ENCODE measurements at places on chromosomes 6 and 20.
A peak's percentile ranks its signal among the peaks of the same experiment; 100 is the strongest.

DNA sequence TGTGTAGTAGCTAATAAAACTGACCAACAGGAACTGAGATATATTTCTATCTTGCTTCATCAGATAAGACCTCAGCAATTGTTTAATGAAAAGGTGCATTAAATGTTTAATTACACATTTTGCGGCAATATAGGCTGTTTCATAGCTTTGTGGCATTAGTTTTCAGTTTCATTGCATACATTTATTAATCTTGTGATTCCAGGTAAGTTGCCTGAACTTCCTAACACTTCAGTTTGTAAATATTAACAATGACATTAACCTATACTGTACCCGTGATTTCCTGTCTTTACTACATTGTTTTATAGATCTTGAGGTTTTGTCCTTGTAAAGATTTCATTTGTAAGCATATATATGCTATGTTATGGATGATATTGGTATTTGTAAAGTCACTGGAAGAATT, 66.5 kb downstream of the PKIB start:
- no peak for DNase-seq

- DNase-seq = no peak
Measured at GRCh38 chr6:27426045-27426620, 37.6 kb downstream of the ZNF391 start.

DNA sequence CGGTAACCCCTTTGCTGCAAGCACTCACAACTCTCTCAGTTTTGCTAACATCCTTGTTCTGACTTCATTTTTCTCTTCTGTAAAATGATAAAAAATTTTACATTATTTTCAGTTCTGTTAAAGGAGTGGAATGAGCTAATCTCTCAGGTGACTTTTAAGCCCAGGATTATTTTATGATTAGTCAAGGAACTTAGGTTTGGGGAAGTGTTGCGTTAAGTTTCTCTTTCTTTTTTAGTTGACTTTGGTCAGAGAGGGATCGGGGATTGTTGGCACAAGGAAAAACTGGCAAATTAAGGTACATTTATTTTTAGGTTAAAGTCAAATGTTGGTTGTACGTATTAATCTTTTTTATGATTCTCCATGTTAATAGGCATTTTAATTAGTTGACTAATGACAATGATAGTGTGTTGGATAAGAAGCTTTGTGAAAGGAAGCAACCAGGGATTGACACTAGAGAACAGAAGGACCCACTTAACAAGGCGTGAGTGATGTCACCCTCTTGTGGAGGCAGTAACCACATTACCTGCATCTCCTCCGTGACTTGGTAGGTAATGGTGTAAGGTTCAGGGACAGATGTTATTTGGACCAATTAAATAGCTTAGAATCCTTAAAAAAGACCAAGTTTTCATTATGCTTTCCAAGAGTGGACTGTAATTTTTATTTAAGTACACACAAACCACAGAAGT, 31.6 kb downstream of the CD83 start:
- no peak for DNase-seq

DNA sequence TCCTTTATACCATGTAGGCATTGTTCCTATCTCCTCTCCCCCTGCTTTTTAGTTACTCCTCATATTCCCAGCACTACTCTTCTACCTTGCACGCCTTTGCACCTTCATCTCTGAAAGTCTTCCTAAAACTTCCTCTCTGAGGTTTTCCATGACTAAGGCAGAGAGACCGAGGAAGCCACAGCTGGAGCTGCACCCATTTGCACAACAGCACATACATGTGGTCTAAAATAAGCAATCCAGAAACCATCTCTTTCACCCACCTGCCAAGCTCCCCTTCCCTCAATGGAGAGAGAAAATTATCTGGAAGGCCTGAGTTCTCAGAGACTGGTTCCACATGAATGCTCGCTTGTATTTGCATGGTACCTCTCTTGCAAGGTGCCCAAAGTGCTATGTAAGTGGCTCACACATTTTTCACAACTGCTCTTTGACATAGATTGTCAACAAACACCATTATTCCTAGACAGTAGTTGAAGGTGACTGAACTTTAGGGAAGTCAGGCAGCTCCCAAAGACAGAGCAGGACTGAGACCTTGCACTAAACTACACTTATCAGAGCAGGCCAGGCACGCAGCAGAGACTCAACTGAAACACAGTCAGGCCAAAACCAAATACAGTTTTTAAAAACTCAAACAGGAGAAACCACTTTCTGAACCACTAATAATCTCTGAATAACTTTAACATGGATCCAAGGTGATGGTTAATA, 313.2 kb downstream of the TFAP2A start:
- DNase-seq = no peak

GRCh38 chr20:33337531-33338165, 54.6 kb downstream of the BPIFB1 start:
- DNase-seq = no peak

DNA sequence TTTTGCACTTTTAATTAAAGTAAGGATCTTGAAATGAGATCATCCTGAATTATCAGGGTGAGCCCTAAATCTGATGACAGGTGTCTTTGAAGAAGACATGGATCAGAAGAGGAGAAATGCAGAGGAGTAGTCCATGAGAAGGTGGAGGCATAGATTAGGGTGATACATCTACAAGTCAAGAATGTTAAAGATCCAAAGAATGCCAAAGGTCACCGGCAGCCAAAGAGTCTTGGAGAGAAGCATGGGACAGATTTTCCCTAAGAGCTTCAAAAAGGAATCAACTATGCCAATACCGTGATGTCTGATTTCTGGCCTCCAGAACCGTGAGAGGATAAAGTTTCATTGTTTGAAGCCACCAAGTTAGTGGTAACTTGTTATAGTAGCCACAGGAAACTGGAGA, 59.0 kb upstream of the THEMIS start:
- DNase-seq = no peak

DNA sequence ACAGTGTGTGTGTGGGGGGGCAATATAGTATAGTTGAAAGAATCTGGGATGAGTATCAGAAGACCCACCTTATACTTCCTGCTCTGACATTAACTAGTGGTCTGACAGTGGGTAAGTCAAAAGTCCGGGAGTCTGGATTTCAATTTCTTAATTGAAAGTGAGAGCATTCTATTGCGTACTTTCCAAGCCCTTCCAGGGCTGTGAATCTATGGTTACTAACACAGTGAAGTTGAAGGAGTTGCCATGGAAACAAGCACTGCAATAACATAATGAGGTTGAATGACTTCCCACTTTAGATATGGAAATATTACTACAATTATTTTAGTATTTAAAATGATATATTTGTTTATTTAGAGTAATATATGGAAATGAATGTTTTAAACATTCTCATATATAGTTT, 80.2 kb downstream of the MLIP start:
- peak; percentile 52 for DNase-seq

DNA sequence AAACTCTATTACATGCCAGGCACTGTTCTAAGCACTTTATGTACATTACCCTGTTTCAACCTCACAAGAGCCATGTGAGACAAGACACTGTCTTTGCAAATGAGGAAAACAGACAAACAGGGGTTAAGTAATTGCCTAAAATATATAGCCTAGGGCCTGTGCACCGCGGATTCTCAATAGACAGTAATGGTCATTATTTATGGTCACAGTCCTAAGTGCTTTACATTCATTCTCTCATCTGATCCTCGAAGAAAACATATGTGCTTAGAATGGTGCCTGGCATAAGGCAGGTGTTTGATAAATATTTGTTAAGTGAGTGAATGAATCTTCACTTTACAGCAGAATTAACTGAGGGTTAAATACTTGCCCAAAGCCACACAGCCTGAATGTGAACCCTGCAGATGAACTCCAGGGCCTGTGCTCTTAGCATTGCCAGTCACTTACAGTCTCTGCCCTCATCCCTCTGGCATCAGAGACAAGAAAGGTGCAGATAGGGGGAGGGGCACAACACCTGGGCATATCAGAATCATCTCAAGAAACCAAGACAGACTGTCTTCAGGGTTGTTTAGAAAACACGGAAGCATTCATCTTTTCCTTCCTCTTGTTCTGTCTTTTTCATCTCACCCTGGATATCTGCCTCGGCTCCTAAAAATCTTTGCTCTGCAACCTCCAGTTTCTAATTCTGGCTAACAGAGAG, 92.8 kb upstream of the SASH1 start:
- DNase-seq = no peak

- no peak for DNase-seq
Measured at GRCh38 chr20:38997622-38998021, 35.5 kb downstream of the DHX35 start.

DNA sequence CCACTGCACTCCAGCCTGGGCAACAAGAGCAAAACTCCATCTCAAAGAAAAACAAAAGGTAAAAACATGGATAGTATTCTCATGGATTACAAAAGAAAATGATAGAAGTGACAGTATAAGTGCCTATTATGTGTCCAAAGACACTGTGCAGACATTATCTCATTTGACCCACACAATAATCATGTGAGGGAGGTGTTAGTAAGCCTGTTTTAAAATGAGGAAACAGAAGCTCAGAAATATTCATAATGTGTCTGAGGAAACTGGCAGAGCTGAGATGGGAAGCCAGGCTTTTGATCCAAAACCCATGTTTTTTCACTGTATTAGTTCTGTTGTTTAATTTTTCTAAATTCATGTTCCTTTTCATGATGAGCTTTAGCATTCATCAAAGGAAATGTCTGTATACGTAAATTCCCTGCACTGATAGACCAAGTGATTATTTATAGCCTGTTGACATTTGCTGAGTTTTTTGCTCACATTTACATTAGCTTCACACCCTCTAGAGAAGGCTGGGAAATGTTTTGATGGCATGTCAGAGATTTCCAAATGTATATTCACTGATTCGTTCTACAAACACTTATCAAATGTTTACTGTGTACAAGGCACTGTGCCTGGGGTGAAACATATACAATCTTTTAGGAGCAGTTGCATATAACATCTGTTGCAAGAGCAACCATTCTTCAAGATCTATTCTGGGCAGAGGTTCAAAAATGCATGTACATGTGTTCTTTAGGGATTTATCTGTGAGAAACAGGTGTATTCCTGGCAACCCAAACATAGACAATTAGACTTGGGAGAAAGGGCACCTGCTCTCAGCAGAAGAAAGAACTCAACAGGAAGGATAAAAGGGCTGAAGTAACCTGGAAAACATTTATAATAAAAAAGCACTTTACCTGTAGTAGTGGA, 331.5 kb downstream of the SAMD5 start:
- no peak for DNase-seq

DNA sequence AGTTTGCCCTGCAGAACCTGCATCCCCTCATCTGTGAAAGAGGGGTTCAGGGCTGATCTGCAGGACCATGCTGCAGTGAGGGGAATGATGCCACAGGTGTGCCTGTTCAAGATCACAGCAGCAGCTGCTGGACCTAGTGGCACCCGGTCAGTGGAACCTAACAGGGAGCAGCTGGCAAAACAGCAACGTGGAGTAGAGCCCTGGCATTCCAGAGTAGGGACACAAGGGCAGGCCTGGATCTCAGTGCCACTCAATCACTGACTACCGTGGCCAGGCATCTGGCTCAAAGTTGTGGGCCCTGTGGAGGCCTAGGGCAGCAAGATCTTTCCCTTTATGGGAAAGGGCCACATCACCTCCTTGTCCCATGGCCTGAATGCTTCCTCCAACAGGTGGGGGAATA, 62.2 kb downstream of the INSM1 start:
- DNase-seq = no peak

DNA sequence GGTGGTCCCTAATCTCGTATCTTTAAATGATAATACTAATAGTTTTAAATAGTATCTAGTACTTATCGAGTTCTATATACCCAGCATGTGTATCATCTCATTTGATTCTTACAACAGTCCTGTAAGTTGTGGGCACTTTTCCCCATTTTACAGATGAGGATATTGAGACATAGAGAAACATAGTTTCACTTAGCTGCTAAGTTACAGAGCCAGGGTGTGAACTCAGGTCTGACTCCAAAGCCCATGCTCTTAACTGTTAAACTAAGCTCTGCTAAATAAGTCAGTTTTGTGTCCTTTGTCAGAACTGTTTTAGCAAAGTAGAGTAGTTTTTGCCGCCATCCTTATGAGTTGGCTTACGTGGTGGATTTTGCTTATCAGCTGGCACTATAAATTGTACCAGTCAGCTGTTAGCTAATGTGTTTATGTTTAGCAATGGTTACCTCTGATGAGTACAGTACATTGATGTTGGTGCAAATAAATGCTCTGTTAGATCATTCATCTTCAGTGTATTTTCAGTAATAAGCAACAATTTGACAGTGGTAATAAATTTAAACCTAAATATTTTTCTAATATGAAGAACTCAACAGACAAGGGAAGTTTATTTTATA, 12.1 kb downstream of the OGFRL1 start:
- no peak for DNase-seq

DNA sequence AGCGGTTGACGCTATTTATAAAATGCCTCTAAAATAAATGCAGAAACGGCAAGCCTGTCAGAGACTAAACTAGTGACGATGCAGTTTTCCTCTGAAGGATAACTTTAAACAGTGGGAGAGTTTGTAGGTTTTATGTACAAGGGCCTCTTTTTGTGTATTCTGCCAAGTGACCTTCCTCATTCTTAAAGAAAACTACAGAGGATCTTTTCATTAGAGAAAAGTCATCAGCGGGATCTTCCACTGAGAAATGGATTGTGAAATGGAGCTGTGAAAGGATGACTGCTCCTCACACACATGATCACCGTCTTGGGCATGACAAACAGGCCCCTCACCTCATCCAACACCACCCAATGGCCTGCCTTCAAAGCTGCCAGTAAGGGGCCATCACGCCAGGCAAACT, 89.0 kb upstream of the LYRM2 start:
- no peak for DNase-seq

GRCh38 chr20:36830791-36831691, 44.9 kb upstream of the TLDC2 start:
- peak; percentile 23 for DNase-seq

GRCh38 chr6:131642987-131643611, 6.0 kb downstream of the ENPP3 start:
- no peak for DNase-seq

DNA sequence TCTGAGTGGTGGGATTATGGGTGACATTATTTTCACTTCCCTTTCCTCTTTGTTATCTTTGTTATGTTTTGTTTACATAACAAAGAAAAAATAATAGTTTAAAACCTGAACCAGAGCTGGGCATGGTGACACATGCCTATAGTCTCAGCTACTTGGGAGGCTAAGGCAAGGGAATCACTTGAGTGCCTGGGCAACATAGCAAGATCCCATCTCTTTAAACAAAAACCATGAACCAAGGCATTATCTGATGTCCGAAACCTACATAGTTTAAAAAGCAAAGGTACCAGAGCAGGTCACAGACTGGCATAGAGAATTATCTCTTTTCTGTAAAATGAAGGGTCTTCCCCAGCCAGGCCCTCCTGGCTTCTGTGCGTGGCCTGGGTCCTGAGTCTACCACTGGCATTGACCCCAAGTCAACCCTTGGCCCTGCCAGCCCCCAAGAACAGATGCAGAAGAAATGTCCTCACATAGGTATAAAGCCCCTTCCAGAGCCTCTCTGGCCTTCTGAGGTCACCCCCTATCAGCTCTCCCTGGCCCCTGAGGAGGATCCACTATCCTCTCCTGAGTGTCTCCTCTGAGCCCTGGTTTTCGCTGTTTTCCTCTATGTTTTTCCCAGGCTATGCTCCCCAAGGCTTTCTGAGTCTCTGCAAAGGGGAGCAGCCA, 81.3 kb downstream of the TRERF1 start:
- DNase-seq = no peak
